ENCODE measurements at places on chromosomes 2 and 18.

DNA sequence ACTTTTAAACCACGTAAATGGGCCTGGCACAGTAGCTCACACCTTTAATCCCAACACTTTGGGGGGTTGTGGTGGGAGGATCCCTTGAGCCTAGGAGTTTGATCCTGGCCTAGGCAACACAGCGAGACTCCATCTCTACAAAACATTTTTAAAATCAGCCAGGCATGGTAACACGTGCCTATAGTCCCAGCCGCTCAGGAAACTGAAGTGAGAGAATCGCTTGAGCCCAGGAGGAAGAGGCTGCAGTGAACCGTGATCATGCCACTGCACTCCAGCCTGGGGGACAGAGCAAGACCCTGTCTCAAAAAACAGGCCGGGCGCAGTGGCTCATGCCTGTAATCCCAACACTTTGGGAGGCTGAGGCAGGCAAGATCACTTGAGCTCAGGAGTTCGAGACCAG lies 12.2 kb downstream of the ROCK1 start:
- no peak for DNase-seq

DNA sequence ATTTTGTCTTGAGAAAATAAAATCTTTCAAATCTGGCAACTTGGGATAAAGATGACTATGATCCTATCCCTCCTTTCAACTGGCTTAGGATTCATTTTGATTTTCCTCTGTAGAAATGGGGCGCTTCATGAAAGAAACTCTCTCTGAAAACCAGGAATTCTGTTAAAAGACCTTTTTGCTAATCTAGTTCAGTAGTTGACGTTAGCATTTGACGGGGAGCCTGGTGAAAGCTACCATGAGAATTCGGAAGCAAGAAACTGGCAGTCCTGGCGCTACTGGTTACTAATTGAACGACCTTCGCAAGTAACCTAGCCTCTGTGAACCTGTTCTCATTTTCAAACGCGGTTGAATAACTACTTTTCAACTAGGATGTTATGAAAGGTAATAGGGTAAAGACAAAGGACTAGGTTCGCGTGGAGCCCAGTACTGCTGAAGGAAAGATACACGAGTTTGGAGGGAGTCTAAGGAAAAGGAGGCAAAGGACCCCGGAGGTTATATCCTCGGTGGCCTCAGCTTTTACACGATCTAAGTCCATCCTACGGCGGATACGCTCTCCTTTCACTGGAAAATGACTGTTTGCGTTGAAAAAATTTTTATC lies 604 bp upstream of the STK11IP start:
- no peak for DNase-seq

DNA sequence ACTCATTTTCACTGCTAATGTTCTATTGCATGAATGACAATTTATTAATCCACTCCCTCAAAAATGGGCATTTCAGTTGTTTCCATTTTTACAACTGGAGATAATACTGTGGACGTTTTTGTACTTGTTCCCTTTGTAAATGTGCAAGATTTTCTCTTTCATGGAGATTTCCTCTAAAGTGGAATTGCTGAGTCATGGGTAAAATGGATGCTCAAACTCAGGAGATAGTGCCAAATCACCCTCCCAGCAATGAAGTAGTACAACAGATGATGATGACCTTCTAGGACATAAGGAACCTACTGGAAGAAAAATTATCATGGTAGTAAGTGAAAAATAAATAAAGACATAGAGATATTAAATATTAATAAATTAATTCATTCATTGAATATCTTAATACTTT lies 460.8 kb upstream of the CHST9 start:
- no peak for DNase-seq

DNA sequence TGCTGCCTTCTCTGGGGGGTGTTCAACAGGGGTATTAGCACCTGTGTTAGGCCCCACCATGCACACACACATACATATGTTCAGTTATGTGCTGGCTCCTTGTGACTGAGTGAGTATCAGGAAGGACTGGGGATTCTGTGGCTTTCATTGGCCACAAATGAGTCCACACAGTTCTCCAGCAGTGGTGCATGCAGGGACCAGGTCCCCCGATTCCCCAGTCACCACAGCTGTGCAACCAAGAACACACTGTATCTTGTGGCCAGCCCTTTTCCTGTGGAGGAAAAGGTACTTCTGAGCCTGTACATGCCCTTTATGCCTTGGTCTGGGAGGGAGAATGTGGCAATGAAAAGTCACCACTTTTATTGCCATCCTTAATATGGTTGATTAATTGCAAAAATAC lies 74.9 kb upstream of the KLF7 start:
- no peak for DNase-seq

DNA sequence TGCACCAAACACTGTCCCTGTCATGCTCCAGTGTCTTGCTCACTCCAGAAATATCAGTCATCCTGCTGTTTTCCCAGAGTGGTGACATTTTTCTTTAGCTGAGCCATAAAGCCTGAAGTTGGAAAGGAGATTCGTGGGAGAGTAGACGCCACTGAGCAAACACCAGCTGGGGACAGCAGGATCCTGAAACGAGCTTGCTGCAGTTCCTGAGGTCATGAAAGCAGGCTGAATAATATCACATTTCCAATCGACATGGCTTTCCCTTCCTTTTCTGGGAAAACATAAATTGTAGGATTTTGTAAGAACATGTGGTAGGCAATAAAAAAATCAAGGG lies 276.4 kb downstream of the CDCA7 start:
- no peak for DNase-seq

GRCh38 chr2:165888171-165888570 lies 65.4 kb downstream of the TTC21B start:
- no peak for DNase-seq

- DNase-seq: no peak
These were observed 279.8 kb downstream of the CLIP4 start for GRCh38 chr2:29394981-29395350.

DNA sequence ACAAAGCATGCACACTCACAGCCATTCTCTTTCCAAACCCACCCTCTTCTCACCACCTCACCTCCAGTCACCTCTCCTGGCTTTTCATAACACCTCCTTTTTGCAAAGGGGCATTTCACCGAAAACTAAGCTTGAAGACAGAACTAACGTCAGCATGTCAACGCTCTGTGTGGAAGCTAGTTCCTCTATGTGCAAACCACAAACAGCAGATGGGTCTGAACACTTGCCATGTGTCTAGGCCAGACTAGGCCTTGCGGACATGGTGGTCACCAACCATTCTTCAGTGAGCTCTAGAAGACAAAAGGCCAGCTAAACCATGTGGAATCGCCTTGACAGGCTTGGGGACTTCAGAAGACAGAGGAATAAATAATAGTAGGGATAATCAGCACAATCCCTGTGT lies 148.5 kb downstream of the TXNL1 start:
- DNase-seq: no peak

GRCh38 chr2:62362561-62362960 lies 143.4 kb downstream of the TMEM17 start:
- no peak for DNase-seq

Measured in anterior cingulate cortex (tissue), 58 donors.